ENCODE measurements at places on chromosomes 6 and 20. TPM values are rescaled to one million over a fixed set of nuclear protein-coding genes. Genes with fewer than 3 reads are reported as not detected.

GRCh38 chr20:15760001-15760621 lies 813.1 kb downstream of the KIF16B start:
- H3K4me1 ChIP-seq, result peaks cover 10% of the 10 kb centered on the region
- H3K36me3 ChIP-seq, result no peaks in the 10 kb centered on the region
- peak overlapping the region; percentile 70 for H3K27ac ChIP-seq
- H3K27me3 ChIP-seq, result no peaks in the 10 kb centered on the region

DNA sequence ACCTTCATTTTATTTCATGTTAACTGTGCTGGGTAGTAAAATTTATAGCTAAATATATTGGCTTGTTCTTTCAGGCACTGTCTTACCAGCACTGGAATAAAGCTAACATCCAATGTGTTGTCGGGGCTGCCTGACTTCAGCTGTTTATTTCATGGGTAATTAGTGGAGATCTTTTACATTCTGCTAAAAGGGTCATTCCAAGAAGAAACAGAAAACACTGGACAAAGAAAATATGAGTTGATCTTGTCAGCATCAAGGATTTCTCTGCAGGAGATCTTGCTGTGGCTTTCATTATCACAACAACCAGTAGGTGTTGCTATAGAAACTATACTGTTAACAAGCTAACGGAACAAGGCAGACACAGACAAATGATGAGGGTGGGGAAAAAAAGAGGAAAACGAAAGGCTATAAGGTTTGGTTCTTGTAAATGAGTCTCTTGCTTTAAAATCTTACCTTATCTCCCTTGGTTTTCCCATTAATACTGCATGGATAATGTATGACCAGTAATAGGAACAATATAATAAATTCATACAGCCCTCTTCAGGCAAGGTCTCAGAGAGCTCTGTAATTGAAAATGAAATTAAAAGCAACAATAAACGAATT lies 206.8 kb downstream of the SIM1 start:
- DNase-seq, result peak; percentile 47
- no peaks in the 10 kb centered on the region for H3K27me3 ChIP-seq
- H3K36me3 ChIP-seq, result no peaks in the 10 kb centered on the region
- no peaks in the 10 kb centered on the region for H3K4me1 ChIP-seq
- no peak overlapping the region for H3K27ac ChIP-seq
- H3K4me3 ChIP-seq, result no peak overlapping the region

GRCh38 chr6:162770136-162770535 lies 42.4 kb downstream of the PACRG start:
- H3K4me1 ChIP-seq, result no peaks in the 10 kb centered on the region
- H3K36me3 ChIP-seq, result no peaks in the 10 kb centered on the region
- no peak overlapping the region for H3K4me3 ChIP-seq
- no peak overlapping the region for H3K27ac ChIP-seq
- no peaks in the 10 kb centered on the region for H3K27me3 ChIP-seq

- no peak overlapping the region for H3K4me3 ChIP-seq
- no peaks in the 10 kb centered on the region for H3K27me3 ChIP-seq
- H3K27ac ChIP-seq, result no peak overlapping the region
- DNase-seq, result no peak
- H3K4me1 ChIP-seq, result peaks cover 12% of the 10 kb centered on the region
Measured at GRCh38 chr6:52675372-52675771, 4.5 kb downstream of the TMEM14A start.

DNA sequence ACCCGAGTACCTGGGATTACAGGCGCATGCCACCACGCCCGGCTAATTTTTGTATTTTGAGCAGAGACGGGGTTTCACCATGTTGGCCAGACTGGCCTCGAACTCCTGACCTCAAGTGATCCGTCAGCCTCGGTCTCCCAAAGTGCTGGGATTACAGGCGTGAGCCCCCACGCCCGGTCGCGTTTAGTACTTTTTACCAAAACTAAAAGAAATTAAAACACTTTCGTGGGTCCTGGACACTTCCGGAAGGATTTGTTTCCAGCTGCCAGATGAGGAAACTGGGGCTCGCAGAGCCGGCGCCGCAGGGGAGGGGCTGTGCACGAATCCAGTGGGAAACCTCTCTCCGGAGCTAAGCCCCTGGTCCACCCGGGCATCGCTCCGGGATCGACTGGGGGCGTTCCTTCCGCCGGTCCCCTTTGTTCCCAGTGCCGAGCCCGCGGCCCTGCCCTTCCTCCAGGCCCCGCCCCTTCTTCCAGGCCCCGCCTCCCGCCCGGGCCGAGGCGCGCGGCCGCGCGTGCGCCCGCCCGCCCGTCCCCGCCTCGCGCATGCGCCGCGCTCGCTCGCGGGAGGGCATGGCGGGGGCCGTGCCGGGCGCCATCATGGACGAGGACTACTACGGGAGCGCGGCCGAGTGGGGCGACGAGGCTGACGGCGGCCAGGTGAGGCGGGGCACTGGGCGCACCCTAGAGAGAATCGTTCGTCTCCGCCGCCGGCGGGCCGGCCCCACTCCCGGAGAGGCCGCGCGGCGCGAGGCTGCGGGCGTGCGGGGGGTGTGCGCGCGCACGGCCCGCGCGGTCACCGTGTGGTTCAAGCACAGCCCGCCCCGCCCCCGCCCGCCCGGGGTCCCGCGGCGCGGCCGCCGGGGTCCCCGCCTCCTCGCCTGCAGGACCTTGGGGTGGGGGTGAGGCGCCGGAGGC lies at the start of gene NELFCD:
Gene NELFCD (plus strand): TSS at position 546 of the 917 bp plus-strand sequence. CDS start 54 bp downstream, at position 600.
- no peaks in the 10 kb centered on the region for H3K27me3 ChIP-seq
- peak; percentile 92 for DNase-seq
- H3K4me1 ChIP-seq, result peaks cover 16% of the 10 kb centered on the region
- H3K4me3 ChIP-seq, result peak within 1 kb of the TSS; percentile 65
- H3K36me3 ChIP-seq, result peaks cover 6% of the 10 kb centered on the region

- no peak for DNase-seq
- H3K4me3 ChIP-seq, result no peak overlapping the region
- H3K27ac ChIP-seq, result no peak overlapping the region
- no peaks in the 10 kb centered on the region for H3K4me1 ChIP-seq
- no peaks in the 10 kb centered on the region for H3K27me3 ChIP-seq
- no peaks in the 10 kb centered on the region for H3K36me3 ChIP-seq
Measured at GRCh38 chr6:94751641-94752329, 825.5 kb upstream of the MANEA start.

Gene OOEP
- total RNA-seq, result not detected

Gene OR12D3
- total RNA-seq, result not detected

Gene PREP
- 19.8 TPM for total RNA-seq

Data from muscle of leg (tissue), 16 donors.